ENCODE measurements at places on chromosomes 5 and 9.

DNA sequence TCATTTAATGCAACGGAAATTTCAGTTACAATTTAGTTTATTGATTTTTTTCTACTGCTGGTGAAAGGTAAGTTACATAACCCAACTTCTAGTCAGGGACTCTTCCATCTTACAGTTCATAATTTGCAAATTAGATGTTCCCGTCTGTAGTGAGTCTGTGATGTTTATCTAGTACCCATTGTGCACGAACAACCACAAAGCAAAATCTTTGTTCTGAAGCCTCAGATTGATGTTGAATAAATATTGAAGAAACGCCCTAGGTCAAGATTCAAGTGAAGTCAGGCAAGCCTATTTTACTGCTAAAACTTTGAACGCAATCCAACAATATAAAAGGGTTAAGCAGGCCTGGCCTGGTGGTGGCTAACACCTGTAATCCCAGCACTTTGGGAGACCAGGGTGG, 43.1 kb downstream of the BASP1 start:
- DNase-seq, result no peak

DNA sequence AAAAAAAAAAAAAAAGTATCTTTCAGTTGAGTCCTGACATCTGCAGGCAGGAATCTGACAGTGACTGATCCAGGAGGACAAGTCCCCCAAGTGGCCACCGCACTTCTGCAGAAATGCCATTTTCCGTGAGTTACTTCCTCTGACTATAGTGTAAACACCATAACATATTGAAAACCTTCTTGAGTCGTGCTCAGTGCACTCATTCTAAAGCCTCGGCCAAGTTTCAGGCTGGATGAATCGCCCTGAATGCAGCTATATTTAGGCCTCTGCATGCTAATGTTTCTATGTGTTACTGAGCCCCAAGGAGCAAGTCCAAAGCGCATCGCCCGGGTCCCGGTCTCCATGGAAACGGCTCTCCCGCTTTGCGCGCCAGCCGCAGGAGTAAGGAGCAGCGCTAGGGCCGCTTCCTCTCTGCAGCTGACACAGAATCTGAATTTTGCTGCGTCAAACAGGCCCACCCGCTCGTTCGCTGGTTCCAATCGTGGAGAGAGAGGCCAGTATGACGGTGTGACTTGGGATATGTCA, 335.4 kb downstream of the MSX2 start:
- no peak for DNase-seq

- no peak for DNase-seq
Observed at GRCh38 chr5:133361922-133362321, 250.4 kb downstream of the FSTL4 start.

DNA sequence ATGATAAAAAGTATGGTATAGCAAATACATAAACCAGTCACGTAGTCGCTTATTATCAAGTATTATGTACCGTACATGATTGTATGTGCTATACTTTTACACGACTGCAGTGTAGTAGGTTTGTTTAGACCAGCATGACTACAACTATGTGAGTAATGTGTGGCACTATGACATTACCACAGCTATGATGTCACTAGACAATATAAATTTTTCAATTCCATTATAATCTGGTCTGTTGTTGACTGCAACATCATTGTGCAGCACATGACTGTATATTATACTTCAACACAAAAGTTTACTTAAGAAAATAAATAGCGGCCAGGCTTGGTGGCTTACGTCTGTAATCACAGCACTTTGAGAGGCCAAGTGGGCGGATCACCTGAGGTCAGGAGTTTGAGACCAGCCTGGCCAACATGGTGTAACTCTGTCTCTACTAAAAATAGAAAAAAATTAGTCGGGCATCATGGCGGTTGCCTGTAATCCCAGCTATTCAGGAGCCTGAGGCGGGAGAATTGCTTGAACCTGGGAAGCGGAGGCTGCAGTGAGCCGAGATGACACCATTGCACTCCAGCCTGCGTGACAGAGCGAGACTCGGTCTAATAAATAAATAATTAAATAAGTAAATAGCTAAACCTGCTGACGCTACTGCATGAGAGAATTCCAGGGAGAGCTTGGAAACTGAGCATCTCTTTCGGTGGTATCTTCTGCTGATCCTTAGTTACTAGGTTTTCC, 24.6 kb upstream of the JADE2 start:
- no peak for DNase-seq

DNA sequence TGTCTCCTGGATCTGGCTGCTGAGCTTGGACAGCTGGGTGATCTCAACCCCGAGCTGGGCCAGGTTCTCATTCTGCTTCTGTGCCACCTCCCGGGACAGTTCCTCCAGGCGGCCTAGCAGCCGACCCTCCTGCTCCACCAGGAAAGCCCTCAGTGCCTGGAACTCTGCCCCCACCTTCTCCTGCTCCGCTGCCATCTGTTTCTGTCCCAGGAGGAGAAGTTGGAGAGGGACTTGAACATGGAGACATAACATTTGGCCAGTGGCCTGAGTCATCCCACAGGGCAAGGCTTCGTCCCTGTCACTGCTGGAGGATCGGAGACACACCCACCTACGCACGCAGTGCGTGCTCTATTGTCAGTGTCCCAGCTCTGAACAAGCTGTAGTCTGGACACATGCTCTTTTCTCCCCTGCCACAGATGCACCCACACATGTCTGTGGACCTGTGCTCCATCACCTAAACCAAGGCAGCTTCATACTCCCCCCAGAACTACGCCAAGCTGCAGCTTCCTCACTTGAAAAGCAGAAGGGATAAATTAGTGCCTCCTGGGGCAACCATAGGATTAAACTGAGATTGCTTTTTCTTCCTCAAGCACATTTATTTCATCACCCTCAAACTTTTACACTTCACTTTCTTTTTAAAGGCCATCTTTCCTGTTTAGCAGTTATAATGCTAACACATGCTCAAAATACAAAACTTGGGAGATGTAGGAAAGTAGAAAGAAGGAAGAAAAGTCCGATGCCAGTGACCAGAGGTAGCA, 4.9 kb downstream of the TRIM7 start:
- DNase-seq, result no peak

DNA sequence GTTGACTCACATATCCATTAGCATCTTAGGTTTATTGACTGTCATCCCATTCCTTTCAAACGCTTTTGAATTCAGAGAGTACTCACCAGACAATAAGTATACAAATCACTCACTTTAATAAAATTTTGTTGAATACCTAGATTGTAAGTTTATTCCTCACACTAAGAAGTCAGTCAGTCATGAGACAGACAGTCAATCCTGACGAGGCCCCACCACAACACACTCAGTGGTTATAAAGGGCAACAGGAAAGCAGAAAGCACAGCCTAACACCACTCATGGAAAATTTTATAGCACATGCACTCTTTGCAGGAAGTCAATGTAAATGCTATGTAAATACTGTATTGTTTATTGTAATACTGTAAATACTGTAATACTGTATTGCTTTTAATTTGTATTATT, 176.3 kb upstream of the PTGER4 start:
- DNase-seq, result no peak

DNA sequence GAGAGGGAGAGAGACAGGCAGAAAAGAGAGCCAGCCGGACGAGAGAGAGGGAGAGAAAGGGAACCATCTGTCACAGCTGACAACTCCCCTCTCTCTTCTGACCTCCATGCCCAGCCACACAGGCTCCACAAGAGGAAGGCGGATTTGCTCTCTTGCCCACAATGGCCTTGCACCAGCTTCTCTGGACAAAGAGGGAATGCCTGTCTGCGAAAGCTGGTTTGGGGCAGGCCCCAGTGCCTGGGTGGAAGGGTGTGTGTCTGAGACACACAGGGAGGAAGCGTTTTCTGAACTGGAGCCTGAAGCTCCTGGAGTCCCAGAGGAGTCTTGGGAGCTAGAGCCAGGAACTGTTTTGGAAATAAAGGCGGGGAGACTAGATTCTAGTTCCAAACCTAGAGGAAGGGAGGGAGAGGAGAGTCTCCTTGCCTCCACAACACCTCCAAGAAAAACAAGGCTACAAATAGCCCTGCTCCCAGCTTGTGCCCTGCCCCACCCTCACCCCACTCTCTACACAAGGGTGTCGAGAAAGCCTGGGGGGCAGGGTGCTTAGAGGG, 12.5 kb downstream of the C1QTNF2 start:
- DNase-seq, result no peak

DNA sequence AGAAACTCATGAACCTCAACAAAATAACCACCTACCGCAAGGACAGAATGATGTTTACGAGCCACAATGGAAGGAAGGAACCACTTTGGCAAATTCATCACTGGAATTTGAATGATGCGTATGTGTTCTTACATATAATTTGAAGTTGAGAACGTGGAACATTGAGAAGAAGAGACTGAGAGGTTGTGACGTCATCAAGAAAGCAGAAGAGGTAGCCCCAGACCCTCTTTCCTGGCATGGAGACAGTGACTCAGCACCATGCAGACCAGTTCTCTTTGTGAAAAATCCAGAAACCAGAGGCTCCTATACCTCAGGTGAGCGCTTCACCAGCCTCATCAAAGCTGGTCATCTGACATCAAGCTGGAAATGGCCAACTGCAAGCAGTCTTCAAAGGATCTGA, 124.5 kb downstream of the PDZD2 start:
- DNase-seq, result no peak

GRCh38 chr5:115496936-115497576, 47.5 kb downstream of the FEM1C start:
- DNase-seq, result no peak

GRCh38 chr5:60810438-60811085, 33.5 kb downstream of the ELOVL7 start:
- no peak for DNase-seq

DNA sequence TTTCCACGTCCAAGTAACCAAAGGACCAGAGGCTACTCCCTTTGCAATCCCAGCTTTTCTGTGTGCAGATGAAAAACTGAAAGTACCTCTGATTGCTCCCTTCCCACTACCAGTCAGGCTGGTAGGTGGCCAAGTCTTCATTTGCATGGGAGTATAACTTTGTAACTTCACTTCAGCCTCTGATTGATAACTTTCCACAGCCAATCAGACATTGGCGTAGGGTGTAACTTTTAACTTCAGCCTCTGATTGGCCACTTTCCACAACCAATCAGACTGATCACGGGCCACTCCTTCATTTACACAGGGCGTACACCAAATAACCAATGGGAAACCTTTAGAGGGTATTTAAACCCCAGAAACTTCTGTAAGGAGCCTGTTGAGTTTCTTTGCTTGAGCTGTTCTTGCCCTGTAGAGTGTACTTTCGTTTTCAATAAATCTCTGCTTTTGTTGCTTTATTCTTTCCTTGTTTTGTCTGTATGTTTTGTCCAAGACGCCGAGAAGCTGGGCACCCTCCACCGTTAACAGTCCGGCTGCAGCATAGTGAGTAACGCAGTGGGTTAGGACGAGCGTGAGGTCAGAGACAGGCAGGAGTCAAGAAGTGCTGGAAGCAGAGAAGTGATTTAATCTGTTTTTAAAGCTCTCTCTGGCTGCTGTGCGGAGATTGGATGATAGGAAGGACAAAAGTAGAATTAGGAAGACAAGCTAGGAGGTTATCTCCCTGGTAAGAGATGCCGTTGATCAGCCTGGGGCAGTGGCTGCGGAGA, 3.5 kb upstream of the EXOSC2 start:
- peak; percentile 83 for DNase-seq

DNA sequence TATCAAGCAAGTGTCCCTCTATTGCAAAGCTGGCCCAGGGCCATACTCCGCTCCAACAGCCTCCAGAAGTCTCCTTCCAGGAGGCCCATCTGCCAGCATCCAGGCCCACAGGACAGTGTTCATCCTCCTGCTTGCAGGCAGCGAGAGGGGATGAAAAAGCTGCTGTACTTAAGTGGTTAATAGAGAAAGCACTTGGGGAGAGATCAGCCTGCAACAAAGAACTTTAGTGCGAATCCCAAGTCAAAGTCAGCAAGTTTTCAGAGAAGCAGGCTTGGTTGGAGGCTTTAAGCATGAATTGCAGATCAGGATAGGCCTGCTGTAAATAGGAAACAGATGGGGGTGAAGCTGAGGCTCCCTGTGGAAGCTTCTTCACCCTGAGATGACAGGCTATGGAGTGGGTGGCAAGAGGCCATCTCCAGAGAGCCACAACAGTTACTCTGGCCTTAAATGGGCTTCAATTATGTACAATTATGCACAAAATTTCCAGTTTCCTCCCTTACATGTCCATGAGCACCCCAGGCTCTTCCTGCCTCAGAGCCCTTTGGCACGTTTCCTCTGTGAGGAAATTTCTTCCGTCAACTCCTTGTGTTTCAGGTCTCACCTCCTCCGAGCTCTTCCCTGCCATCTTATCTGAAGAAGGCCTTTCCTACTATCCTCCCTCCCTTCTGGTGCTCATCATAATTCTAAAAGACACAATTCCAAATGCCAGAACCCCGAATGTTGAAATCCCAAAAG, 98.0 kb upstream of the NR3C1 start:
- no peak for DNase-seq

- peak; percentile 51 for DNase-seq
Observed at GRCh38 chr5:57420801-57421200, 61.8 kb downstream of the ACTBL2 start.

- peak; percentile 21 for DNase-seq
Observed at GRCh38 chr5:168680395-168680794, 101.2 kb upstream of the PANK3 start.

GRCh38 chr5:179137643-179138567, 77.7 kb downstream of the ZNF354C start:
- DNase-seq, result no peak

DNA sequence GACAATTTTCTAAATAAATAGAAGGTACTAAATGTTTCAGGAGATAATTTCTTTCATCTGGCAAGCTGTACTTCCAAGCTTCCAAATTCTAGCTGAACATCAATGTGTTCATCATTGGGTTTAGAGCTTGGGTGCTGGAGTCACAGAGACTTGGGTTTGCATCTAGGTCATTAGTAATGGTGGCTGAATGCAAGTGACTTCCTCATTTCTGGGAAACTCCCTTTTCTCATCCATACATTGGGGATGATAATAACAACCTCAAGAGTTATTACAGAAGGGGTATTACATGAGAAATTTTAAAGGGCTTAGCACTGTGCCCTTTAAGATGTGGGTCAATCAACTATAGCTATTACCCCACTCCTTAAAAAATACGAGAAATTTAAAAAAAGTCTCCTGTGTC, 41.1 kb upstream of the KLF4 start:
- no peak for DNase-seq

GRCh38 chr9:73270967-73271721, 119.5 kb downstream of the ANXA1 start:
- peak; percentile 95 for DNase-seq

- peak; percentile 48 for DNase-seq
Observed at GRCh38 chr9:133477992-133478850, 678 bp downstream of the SLC2A6 start.

DNA sequence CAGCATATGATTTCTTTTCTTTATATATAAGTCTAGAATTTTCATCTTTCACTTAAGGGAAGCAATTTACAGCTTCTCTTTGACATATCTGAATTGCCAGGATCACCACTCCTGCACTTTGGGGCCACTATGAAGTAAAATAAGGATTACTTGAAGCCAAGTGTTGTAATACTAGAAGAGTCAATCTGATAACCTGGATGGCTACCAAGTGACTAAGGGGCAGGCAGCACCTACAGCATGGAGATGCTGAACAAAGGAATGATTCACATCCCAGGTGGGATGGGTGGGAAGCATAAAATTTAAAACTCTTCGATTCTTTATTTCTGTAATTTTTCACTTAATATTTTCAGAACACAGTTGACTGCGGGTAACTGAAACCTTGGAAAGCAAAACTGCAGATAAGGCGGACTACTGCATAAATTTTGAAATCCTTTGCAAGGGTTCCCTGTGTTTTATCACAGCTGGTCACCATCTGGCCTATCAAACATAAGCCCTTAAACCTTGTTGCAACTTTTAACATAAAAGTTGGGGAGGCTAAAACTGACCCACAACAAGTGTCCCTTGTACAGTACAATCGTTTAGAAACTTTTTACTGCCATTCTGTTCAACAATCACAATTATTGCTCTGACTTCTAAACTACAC, 31.2 kb downstream of the NR3C1 start:
- DNase-seq, result peak; percentile 68

GRCh38 chr9:86202338-86202882, 57.0 kb downstream of the C9orf153 start:
- peak; percentile 59 for DNase-seq

All from amniotic epithelial cell (primary cell).